Hematopoietic multipotent progenitor cell treated with erythropoietin and hydrocortisone succinate and interleukin-3 and kit ligand, for 15 days (in vitro differentiated cells): ENCODE measurements at places on chromosomes 7 and 10.

DNA sequence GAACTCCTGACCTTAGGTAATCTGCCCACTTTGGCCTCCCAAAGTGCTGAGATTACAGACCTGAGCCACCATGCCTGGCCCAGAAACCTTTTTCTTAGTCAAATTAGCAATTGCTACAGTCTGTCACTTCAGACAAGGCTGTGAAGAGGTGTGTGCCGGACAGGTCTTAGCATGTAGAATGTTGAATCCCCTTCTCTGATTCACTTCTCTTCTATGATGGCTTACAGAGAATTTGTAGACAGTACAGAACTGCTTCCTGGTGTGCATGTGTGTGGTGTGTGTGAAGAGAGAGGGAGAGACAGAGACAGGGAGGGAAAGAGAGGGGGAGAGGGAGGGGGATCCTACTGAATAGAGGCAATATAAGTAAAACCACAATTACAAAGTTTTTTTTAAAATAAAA is 150.4 kb downstream of the PARD3 start:
- DNase-seq, result no peak

DNA sequence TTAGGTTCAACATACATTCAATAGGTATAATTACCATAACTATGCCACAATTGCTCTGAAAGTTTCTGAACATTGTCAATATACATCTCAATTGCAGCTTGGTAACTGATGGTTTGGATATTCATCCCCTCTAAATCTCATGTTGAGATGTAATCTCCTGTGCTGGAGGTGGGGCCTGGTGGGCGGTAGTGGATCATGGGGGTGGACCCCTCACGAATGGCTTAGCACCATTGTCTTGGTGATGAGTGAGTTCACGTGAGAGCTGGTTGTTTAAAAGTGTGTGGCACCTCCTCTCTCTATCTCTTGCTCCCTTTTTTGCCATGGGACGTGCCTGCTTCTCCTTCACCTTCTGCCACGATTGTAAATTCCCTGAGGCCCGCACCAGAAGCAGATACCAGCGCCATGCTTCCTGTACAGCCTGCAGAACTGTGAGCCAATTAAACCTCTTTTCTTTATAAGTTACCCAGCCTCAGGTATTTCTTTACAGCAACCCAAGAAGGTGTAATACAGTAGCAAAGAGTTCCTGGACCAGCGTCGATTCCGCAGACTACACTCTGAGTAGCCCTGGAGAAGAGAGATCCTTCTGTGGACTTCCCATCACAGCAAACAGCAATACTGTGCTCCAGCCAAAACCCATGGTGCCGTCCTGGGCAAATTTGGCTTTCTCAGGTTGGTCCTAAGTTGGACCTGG is 83.8 kb upstream of the GRB10 start:
- DNase-seq, result no peak

DNA sequence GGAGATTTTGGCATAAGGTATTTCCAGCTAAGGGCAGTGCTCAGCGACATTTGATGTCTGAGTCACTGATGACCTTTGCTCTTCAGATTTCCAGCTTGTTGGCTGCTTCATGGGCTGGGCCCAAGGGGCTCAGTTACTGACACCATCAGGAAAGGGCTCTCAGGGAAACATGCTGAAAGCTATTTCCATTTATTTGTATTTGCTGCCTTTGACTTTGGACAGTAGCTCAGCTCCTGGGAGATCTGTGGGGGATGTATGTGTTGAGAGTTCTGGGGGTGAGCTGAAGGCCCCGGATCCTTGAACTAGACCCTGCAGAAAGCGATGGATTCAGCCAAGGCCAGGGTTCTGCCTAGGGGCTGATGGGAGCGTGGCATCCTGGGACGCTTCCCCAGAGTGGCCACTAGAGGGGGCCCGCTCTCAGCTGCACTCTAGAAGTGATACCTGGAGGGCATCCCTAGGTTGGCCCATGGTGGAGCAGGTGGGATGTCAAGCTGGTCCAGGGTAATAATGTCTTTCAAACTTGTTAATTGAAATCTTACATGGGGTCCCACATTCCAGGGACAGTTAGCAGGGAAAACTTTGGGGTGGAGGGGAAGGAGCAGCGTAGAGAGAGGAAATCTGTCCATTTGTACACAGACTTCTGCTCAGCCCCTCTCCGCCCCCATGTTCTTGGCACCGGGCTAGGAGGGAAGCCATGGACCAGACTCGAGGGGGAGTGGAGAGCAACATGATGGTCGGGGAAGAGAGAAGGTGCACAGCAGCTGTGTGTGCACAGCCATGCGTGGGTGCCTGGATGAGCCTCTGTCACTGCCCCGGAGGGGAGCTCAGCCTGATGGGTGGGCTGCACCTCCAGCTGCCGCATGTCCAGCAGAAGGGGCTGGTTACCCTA is 3.0 kb upstream of the BTBD16 start:
- DNase-seq, result peak; percentile 41

GRCh38 chr10:52818019-52818418 is 45.4 kb upstream of the MBL2 start:
- DNase-seq, result peak; percentile 4

DNA sequence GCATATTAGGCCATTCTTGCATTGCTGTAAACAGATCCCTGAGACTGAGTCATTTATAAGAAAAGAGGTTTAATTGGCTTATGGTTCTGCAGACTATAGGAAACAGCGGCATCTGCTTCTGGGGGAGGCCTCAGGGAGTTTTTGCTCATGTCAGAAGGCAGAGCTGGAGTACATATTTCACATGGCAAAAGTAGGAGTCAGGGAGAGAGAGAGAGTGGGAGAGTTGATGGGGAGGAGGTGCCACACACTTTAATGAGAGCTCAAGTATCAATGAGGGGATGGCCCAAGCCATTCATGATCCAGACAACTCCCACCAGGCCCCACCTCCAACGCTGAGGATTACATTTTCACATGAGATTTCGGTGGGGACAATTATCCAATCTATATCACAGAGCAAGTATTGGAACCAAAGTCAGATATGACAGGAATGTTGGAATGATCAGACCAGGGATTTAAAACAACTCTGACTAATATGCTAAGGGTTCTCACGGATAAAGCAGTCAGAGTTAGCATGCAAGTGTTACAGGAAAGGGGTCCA is 795.3 kb upstream of the CELF2 start:
- no peak for DNase-seq

DNA sequence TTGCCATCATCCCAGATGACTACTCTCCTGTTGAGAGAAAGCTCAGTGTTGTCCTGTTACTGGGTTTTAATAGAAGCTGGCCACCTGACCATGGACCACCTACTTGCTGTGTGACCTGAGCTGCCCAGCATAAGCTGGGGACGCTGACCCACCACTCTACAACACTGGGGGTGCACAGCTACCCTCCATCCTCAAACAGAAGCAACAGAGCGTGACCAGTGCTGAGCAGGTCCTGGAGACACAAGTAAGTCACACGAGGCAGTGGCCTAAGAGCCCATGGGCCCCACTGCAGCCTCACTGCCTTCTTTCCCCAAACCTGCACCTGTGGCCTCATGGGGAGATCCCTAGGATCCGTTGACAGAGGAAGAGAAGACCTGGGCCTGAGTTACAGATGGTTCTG is 198.6 kb upstream of the ADARB2 start:
- no peak for DNase-seq

DNA sequence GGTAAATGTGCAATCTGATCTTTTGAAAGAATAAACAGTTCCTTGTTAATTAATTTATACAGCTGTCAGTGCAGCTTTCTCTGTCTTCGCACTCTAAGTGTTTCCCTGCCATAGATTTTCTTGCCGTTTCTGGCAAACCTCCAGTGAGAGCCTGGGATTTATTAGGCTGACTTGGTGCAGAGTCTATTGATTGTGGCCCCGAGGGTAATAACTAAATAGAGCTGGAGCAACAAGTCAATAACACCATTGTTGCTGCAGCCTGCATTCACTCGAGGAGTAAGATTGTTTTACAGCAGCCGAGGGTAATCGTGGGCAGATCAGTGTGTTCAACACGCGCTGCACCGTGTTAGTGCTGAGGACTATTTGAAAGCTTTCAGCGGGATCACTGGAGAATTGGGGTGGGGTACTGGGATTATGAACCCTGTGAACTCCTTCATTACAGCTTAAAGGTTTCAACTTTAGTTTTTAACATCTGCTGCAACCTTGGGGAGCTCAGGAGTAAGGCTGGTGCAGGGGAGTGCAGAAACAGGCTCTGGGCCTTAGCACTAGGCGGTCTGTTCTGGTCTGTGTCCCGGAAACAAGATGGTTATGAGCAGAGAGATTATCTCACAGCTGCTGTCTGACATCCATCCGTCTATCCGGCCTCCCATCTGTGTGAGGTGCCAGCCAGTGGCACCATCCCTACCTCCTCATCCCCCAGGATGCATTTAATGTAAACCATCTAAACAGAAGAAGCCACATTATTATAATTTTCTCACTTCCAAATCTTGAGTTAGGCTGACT is 174.0 kb upstream of the TCF7L2 start:
- no peak for DNase-seq

- DNase-seq, result no peak
Measured at GRCh38 chr10:89120931-89121763, 86.0 kb downstream of the CH25H start.

- DNase-seq, result no peak
Measured at GRCh38 chr10:21754410-21755011, 220.5 kb downstream of the MLLT10 start.

GRCh38 chr7:70717553-70718329 is 414.2 kb upstream of the GALNT17 start:
- no peak for DNase-seq

GRCh38 chr10:96904648-96905047 is 72.5 kb downstream of the LCOR start:
- DNase-seq, result no peak

DNA sequence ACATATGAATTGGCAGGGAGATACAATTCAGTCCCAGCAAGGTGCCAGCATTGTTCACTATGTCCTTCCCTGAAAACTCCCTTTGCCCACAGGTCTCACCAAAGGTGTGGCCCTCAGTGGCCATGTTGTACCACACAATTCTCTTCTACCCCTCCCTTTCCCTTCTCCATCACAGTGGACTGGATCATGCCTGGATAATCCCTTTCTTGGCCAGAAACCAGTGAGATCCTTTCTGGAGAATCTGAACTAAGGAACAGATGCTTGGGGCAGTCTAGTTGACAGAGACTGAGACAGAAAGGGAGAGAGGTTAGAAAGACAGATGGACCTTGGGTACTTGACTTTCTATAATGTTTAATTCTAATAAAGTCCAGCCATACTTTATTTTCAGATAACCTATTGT is 9.5 kb downstream of the NMT2 start:
- no peak for DNase-seq

GRCh38 chr7:27602766-27603165 is 59.9 kb downstream of the HIBADH start:
- no peak for DNase-seq
